ENCODE measurements at places on chromosomes 2 and 18.

GRCh38 chr2:72278046-72278445 is 130.4 kb upstream of the CYP26B1 start:
- no peak for DNase-seq

DNA sequence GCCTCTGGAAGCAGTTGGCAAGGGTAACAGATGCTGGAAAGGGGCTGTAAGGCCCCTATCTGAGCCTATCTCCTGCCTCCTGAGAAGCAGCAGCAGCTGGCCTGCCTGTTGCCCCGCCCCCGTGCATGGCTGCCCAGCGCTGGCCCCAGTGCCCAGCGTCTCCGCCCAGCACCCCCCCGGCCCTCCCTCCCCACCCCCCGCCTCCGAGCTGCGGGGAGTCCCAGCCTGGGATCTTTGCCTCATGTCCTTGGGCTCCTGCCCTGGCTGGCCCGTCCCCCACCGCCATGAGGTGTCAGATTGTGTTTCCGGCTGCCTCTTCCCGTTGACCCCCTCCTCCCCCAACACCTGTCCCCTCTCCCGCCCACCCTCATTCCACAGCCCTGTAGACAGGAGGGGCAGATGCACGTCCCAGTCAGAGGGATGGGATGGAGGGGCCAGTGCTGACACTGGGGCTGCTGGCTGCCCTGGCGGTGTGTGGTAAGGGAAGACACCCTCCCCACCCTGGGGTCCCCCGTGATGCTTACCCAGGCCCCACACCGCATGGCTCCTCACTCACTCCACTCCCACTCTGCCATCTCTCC is at the start of gene CHRND:
TSS of gene CHRND (plus strand) at position 370 of the 581 bp plus-strand sequence. CDS start at position 426, 56 bp downstream.
- no peak for DNase-seq

GRCh38 chr2:229160984-229161383 is 110.1 kb downstream of the PID1 start:
- no peak for DNase-seq

- no peak for DNase-seq
Measured at GRCh38 chr2:43149482-43150107, 76.8 kb downstream of the ZFP36L2 start.

- DNase-seq = no peak
Measured at GRCh38 chr2:234292205-234292961, 204.5 kb downstream of the ARL4C start.

- no peak for DNase-seq
Measured at GRCh38 chr2:22086726-22087125, 963.0 kb downstream of the TDRD15 start.

GRCh38 chr18:75845413-75845812 is 417.9 kb upstream of the SMIM21 start:
- DNase-seq = peak; percentile 36

- DNase-seq = no peak
Measured at GRCh38 chr2:145460112-145460511, 940.2 kb upstream of the ZEB2 start.

DNA sequence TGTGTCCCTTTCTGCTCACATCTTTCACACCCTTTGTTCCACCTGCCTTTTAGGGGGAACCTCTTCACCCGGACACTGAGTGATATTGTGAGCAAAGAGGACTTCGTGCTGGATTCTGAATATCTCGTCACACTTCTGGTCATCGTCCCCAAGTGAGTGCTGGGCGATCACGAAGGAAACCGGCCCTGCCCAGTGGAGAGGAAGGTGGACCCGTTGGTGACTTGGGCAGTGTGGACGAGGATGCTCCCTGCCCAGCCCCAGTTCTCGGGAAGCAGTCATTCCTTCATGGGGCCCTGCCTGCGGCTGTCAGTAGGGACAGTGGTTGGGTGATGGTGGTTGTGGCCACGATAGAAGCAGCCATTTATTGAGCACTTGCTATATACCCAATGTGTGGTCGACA is 40.8 kb downstream of the PDIA6 start:
- no peak for DNase-seq

- DNase-seq = no peak
Measured at GRCh38 chr2:86414996-86415395, 26.2 kb upstream of the KDM3A start.

GRCh38 chr2:111194835-111195621 is 74.3 kb downstream of the BCL2L11 start:
- peak; percentile 51 for DNase-seq

GRCh38 chr2:207333599-207334300 is 168.0 kb upstream of the KLF7 start:
- DNase-seq = no peak

DNA sequence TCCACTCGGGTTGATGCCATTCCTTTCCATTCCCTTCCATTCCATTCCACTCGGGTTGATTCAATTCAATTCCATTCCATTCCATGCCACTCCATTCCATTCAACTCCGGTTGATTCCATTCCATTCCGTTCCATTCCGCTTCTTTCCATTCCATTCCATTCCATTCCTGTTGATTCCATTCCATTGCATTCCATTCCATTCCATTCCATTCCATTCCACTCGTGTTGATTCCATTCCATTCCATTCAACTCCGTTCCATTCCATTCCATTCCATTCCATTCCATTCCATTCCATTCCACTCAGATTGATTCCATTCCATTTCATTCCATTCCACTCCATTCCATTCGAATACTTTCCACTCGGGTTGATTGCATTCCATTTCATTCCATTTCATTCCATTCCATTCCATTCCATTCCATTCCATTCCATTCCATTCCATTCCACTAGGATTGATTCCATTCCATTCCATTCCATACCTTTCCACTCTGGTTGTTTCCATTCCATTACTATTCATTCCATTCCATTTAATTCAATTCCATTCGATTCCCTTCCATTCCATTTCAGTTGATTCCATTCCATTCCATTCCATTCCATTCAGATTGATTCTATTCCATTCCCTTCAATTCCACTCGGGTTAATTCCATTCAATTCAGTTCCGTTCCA is 1141.8 kb downstream of the RPIA start:
- DNase-seq = no peak

GRCh38 chr2:144166743-144167142 is 353.2 kb downstream of the ZEB2 start:
- no peak for DNase-seq

GRCh38 chr2:240142256-240142775 is 1.9 kb upstream of the OTOS start:
- no peak for DNase-seq

- DNase-seq = no peak
Measured at GRCh38 chr2:42872721-42873120, 80.3 kb upstream of the HAAO start.

- no peak for DNase-seq
Measured at GRCh38 chr2:159617646-159618045, 1.3 kb upstream of the BAZ2B start.

DNA sequence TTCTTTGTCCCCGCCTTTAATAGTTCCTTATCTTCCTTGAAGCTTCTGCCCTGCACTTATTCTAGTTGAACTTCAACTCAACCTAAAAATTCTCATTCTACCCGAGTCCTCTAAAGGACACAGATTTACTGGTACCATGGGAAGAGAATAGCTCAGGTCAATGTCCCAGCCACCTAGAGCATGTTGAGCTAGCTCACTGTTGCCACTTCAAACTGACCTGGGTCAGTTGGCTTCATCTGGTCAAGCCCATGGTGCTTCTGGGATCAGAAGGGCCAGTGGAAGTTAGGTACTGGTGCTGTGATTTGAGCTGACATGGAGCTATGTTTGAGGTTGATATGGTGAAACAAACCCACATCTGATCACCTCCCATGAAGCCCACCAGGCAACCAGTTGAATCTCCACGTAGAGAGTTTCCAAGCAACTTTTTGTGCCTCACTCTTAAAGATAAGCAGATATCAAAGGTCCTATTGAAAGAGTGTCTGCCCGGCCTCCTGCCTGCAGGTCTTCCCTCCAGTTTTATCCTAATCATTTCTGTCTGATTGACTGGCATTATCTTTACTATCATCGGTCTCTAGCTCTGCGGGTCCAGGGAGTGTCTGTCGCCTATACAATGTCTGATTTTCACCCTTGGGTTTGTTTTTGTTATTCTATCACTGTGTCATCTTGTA is 17.2 kb downstream of the GREB1 start:
- peak; percentile 30 for DNase-seq

GRCh38 chr18:32998921-32999320 is 226.1 kb upstream of the KLHL14 start:
- no peak for DNase-seq

DNA sequence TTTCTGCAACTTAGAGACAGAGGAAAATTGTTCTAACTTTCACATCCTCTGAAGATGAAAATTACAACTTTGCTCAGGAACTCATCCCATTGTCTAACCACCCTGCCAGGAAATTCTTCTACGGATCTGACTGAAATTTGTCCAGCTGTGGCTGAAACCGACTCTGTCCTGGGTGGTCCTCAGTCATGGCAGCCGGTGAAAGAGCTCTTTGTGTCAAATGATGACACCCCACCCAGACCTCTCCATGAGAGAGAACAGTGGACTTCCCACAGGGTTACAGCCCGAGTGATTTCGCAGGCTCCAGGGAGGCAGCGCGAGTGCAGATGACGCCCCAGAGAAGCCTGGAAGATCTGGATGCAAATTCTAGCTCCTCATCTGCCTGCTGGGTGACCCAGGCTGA is 65.1 kb upstream of the TRIB2 start:
- no peak for DNase-seq

DNA sequence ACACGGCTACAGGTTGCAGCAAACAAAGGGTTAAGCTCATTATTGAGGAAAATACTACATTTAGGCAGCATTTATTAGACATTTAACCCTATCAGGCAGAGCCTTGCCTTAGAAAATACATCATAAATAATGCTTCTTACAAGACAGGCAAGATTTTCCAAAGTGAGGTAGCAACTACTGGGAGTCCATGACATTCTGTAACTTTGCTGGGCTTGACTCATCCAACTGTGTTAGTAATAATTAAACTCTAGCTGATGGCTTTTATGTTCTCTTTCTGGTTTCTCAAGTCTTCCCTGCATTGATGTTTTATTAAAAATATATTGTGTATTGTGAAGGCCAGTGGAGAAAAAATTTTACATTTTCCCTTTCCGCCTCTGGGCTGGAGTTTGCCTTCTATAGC is 291.3 kb downstream of the AFF3 start:
- no peak for DNase-seq

DNA sequence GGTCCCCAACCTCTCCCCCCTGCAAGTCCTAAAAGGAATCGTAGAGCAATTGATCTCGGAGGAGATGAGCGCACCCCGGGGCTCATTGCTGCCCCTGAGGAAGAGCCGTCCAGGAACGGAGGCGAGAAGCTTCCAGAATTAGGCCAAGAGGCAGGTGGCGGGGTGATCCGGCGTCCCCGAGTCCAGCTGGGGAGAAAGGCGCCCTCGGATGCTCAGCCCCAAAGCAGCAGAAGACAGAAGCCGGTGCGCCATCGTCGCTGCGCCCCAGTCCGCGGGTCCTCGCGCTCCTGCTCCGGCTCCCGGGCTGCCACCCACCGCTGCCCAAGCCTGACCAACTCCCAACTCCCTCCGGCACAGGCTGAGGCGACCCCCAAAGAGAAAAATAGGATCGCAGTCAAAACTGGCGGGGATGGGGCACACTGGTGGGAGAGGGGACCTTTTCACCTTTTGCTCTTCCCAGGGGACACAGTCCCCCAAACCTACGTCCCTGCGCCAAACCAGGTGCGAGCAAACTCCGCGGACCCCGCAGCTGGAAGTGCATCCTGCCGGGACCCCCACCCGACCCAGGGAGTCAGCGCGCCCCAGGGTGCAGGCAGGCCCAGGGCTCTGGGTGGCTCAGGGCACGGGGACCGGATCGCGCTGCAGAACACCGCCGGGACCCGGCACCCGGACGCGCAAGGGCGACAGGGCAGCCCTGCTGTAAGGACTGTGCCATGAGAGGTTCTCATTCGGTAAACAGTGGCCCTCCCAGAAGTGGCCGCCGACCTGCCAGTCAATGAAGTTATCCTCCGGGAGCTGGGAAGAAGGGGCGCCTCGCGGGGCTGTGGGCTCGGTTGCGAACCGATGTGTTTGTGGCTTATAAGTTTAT is 8.4 kb upstream of the MEIS1 start:
- DNase-seq = no peak

DNA sequence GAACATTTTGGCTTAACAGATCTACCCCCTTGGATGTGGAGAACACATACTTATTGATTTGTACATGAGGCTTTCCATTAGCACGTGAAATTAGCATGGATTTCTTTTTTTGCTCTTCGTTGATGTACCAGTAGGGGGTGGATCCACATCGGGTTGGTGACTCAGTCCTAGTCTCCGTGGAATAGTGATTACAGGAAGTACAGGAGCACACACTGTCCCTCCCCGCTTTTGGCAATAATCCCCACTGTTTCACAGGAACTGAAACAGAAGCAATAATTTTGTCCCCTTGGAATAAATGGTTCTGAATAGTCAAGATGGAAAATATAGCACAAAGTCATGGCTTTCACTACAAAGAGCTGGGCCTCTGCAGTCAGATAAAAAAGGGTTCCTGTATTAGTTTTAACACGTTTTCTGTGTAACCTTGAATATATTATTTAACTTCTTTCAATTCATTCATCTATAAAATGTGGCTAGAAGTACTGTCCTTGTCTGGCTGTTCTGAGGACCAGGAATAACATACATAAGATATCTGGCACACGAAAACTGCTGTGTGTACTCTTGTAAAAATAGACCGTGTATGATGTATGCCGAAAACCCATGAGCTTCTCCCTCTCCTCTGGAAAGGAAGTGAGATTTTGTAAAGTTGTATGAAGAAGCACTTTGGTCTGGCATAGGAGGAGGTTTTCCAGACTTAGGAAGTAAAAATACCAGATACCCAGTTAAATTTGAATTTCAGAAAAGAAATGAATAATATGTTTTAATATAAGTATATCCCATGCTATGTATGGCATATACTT is 229.2 kb downstream of the GALR1 start:
- no peak for DNase-seq

DNA sequence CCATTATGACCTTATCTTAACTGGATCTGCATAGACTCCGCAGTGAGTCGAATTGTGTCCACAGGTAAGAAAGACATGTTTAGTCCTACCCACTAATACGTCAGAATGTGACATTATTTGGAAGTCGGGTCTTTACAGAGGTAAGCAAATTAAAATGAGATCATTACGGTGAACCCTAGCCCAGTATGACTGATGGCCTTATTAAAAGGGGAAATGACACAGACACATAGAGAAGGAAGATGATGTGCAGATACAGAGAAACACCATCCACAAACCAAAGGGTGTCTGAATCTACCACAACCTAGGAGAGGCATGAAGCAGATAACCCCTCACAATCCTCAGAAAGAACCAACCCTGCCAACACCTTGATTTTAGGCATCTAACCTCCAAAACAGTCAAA is 135.6 kb downstream of the GALNT1 start:
- DNase-seq = no peak

GRCh38 chr2:46977899-46978298 is 62.3 kb upstream of the MCFD2 start:
- DNase-seq = no peak

- DNase-seq = no peak
Measured at GRCh38 chr2:168583064-168583709, 127.1 kb downstream of the CERS6 start.

DNA sequence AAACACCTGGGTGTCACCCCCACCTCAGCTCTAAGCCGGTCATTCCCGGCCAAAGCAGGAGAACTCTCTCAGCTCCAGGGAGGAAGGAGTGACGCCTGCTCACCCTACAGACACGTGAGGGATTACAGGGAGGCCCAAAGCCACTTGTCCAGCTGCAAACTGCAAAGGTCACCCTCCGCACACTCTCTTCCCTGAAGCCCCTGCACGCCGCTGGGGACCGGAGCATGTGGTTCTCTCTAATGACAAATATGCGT is 108.0 kb upstream of the ID2 start:
- DNase-seq = no peak

GRCh38 chr2:26068602-26069298 is 34.9 kb downstream of the RAB10 start:
- no peak for DNase-seq

- DNase-seq = no peak
Measured at GRCh38 chr2:199439066-199439465, 18.7 kb downstream of the SATB2 start.
